Effector CD4-positive, alpha-beta T cell (primary cell): ENCODE measurements at places on chromosomes 1 and 21.
A peak's percentile ranks its signal among the peaks of the same experiment; 100 is the strongest.

GRCh38 chr1:14649976-14650375, 51.5 kb downstream of the KAZN start:
- DNase-seq: no peak

DNA sequence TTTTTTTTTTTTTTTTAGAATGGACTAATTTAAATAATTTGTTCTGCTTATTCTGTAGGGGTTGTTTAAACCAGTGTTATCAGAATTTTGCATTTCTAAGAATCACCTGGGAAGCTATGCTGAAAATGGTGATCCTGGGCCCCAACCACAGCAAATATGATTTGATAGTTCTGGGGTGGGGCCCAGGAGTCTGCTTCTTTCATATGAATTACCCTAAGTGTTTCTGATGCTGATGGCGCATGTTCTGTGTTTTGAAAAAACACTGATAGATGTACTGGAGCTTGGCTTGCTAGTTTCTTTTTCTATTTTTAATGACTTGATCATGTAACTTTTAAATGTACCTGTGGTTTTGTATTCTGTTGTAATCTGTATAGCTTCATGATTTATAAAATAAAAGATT, 89.3 kb downstream of the CDC14A start:
- no peak for DNase-seq

GRCh38 chr1:242842094-242842493, 317.6 kb upstream of the PLD5 start:
- no peak for DNase-seq

- no peak for DNase-seq
Observed at GRCh38 chr1:198763298-198763714, 124.5 kb downstream of the PTPRC start.

DNA sequence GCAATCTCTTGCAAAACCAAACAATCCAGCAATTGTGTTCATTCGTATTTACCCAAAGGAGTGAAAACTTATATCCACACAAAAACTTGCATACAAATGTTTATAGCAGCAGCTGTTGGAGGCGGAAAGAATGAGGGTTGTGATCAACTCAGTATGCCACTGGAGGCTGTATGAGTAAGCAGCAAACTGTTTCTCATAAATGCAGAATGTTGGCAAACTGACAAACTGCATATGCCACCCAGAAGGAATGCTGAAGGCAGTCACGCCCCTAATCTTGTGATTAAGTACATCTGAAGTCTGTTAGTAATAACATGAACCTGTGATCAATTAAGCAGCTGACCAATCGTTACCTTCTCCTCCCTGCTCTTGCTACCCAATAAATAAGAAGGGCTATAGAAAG, 60.5 kb upstream of the CR2 start:
- no peak for DNase-seq

GRCh38 chr1:223761411-223761810, 49.1 kb downstream of the CAPN2 start:
- no peak for DNase-seq

GRCh38 chr1:197451381-197451780, 183.3 kb downstream of the CRB1 start:
- no peak for DNase-seq

DNA sequence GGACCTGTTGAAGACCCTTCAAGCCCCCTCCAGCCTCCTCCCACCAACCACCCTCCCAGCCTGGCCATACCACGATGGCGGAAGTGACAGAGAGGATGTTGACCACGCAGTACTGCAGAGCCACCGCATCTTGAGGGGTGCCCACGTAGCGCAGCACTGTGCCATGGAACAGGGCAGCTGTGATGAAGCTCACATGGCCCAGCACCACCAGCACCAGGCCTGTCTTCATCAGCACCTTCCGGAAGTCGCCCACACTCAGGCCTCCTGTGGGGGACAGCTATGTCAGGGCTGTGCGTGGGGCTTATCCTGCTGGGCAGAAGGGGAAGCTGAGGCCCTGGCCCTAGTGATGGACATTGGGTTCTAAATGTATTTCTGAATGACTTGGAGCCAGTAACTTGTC, 3.1 kb downstream of the TMEM54 start:
- no peak for DNase-seq

DNA sequence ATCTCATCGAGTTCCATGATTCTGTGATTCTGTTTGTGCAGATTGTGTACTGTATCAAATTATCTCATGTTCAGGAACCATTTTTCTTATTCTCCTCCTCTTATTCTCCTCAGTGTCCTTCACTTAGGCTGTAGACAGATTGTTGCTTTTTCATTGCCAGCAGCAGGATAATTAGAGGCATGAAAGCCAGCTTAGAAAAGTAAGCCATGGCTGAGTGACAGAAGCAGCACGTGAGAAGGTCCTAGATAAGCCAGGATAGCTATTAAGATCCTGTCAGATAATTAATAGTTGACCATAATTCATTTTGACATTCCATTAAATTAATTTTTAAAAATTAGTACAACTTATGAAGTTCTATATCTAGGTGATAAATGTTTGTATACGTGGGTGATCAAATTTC, 60.8 kb upstream of the PRKACB start:
- no peak for DNase-seq

GRCh38 chr1:47219590-47220220, 12.3 kb downstream of the TAL1 start:
- no peak for DNase-seq

DNA sequence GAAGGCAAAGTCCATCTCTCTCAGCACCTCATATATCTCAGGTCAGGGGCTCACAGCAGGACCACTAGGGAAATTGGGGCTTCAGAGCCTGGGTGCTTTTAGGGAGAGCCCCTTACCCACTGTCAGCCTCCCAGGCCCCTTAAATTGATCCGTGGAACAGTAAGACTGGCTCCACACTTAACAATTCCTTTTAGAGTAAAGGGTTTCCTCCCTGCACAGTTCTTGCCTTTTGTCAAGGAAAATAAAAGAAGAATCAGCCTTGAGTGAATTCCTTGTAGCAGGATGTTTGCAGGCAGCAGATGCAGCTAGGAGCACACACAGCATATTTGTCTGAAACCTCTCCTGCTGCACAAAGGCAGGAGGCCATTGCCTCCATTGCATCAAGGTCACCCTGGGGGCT, 184.9 kb downstream of the SEC16B start:
- no peak for DNase-seq

GRCh38 chr1:173275496-173275895, 68.4 kb upstream of the TNFSF4 start:
- DNase-seq: no peak

GRCh38 chr21:45290948-45291612, 3.4 kb upstream of the POFUT2 start:
- DNase-seq: no peak

GRCh38 chr1:153598309-153599172, 14.4 kb downstream of the S100A16 start:
- no peak for DNase-seq

DNA sequence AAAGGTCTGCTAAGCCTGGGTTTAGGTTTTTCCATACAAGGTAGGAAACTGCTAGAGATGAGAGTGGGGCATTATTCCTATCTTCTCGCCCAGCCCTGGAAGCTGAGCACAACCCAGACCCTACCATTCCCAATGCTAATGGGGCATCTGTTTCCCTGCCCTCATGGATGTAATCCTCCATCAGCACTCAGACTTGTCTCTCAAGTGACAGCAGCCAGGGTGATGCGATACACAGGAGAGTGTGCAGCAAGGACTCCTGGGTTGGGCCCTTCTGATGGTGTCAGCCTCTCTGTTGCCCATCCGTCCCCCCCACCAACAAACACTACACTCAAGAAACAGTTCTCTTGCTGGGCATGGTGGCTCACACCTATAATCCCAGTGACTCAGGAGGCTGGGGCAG, 5.9 kb upstream of the INPP5B start:
- DNase-seq: no peak

DNA sequence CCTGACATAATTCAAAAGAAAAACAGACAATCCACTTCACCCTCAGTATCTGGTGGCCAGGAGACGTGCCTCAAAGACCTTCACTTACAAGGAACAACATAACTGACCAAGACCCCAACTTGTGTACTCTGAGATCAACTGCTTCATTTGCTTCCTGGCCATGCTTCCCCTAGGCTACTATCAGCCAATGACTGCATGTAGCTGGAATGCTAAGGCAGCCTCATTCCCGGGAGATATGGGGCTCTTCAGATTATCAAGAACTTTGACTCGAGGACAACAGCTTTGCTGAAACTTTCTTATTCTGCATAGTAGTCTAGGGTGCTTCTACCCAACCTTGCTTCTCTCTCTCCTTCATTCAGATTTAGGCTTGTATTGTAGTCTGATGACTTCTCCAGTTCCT, 11.7 kb upstream of the UCK2 start:
- no peak for DNase-seq

DNA sequence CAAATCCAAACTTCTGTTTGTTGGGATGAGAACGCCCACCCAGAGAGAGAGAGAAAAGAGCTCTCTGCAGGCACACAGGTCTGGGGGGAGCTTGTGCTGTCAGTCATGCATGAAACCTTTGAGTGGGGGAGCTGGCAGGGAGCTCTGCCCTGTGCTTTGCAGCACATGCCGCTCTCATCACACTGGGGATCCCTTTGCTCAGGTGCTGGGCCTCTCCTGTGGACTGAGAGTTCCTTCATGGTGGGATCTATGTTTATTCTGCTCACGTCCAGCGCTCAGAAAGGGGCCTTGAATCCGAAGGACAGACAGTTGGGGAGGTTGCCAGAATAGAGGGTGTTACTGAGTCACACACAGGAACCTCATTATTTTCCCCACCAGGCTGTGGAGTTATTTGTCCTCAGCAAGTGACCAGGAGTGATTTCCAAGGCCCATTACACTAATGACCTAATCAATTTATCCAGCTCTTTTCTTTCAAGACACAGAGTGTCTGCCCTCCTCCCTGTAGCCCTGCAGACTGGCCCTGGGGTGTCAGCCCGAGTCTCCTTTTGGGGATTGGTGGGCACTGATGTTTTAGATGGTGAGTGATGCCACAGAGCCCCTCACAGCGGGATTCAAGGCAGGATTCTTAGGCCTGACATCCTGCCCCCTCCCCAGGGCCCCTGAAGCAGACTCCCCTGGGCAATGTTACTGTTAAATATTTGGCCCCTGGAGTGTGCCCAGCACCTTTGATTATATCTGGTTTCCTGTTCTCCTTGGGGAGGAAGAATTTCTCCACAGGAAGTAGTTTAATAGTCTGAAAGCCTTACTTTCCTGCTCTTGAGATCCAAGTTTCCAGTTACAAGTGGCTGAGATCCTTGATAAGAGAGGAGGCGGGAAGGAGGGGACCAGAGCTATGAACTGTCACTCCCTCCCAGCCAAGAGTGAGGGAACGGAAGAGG, 22.3 kb downstream of the MYBPH start:
- DNase-seq: no peak

DNA sequence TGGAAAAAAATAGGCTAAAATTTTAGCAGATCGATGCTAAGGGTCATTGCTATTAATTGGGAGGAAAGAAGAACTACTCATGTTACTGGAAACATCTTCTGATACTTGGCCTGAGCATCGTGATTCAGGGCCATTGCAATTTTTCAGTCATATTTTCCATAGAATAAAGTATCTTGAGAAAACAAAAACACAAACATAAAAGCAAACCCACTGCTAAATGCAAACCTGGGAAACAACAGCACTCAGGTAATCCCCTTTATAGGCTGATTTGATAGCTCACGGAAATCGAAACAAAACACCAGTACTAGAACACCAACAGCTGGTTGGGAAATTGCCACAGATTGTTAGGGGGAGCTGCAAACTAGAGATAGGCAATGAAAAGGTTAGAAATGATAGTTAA, 172.9 kb upstream of the ESRRG start:
- no peak for DNase-seq

DNA sequence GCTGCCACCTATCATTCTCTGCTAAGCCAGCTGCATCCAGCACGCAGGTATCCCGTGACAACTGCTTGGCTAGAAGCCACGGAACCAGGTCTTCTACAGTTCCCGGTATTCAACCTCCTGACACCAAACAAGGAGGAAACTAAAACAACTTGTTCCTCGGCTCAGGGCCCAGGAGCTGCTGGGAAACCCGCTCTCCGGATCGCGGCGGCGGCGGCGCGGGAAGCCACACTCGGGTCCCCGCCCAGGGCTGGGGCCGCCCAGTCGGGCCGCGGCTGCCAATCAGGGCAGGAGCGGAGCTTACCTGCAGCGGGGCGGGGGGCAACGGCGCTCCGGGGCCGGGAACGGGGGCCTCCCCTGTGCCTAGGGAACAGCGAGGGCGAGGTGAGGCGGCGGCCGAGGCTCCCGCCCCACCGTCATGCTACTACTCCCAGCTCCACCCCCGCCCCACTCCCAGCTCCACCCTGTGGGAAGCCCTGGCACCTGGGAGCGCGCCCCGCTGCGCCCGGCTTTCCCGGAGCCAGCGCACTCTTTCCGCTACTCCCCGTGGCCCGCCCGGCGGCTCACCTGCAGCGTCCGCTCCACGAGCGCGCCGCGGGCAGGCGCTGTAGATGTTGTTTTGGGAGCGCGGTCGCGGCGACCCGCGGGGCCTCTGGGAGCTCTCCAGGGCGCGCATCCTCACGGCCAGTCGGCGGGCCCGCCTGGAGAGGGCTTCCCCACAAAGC, 12.1 kb downstream of the IL24 start:
- DNase-seq: peak; percentile 38

DNA sequence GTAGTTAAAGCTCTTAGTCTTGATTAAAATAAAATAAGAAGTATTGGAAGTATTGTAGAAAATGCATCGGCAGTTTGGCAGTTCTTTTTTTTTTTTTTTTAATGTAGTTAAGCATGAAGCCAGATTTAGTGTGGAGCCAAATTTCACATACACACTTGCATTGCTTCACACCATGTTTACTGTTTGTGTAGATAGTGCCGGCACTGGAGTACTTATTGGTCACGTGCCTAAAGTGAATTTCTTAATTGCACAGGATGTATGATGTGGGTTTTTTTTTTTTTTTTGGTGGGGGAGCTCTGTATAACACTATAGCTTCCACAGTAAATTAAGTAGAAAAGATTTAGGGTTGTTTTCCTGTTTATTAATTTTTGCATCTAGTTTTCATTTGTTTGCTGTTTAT, 21.2 kb upstream of the TMEM61 start:
- no peak for DNase-seq

- DNase-seq: no peak
Observed at GRCh38 chr1:222006715-222007114, 264.8 kb upstream of the DUSP10 start.
